Stimulated activated CD4-positive, alpha-beta T cell treated with anti-CD3 and anti-CD28 coated beads, Interleukin-1b, Interleukin-23, amount 100 ng/mL, for 4 hours (primary cell): ENCODE measurements at places on chromosomes 11 and 22.

DNA sequence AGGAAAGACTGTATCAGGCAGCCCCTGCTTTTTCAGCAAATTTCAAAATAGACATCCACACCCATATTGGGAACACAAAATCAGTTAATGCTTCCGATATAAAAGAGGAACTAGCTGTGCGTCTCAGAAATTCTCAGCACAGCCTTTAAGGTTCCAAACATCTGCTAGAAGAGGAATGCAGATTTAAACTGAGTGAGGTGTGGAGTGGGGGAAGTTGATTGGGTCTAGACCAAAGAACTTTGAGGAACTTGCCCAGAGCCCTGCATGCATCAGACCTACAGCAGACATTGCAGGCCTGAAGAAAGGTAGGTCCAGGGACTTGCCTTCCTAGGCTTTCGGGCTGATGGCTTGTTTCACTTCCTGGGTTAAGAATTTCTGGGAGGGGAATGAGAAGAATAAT is at the start of gene MS4A4A:
MS4A4A (plus strand) TSS at position 255 of the 400 bp plus-strand sequence; CDS start at position 265, 10 bp downstream.
- no peak for DNase-seq

DNA sequence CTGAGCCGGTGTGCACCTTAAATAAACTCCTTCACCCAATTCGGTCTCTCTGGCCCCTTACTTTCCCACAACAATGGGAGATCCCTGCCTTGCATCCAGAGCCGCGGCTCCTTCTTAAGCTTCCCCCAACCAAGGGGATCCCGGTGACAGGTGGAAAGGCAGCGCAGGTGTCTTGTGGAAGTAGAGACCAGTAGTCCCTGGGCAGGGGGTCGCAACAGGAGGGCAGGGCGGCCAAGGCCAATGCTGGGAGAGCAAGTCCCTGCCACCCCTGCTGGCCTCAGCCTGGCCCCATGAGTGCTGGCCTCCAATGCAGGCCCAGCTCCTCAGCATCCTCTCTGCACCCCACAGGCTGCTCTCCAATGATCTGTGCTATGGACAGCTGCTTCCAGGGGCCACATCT is 7.9 kb upstream of the SYT12 start:
- no peak for DNase-seq

DNA sequence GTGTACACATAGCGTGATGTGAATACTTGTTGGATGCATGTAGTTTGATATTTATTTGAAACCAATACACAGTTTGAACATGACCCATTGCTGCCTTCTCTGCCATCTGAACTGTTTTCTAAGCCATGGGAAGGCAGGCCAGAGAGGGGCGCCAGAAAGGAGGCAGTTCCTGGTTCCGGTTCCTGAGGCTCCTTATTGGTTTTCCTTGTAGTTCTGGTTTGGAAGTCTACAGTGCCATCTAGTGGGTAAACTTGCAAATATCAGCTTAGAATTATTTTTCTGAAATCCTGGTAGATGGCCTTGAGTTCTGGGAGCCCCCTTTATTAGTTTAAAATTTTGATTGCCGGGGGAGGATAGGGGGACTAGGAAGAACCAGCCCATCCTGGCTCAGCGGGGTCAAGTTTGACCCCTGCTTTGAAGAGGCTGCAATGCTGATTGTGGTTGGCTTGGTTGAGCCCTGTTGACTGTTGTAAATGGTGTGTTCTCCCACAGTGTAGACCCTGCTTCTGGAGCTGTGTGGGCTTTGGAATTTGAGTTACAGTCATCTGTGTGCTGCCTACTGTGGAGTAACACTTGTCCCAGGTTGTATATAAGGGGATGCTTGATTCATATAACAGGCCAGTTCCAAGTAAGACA is 48.4 kb downstream of the GRAMD1B start:
- no peak for DNase-seq

- DNase-seq: no peak
These were observed at the start of gene DDX25 for GRCh38 chr11:125903711-125904659. Gene DDX25, plus strand, starts transcription at chr11:125904508. Its CDS starts 10 bp downstream, at chr11:125904518.

- DNase-seq: no peak
These were observed 1.1 kb downstream of the FCHSD2 start for GRCh38 chr11:73141031-73141308.

- no peak for DNase-seq
These were observed 258.3 kb downstream of the LRRC4C start for GRCh38 chr11:41201156-41201555.

DNA sequence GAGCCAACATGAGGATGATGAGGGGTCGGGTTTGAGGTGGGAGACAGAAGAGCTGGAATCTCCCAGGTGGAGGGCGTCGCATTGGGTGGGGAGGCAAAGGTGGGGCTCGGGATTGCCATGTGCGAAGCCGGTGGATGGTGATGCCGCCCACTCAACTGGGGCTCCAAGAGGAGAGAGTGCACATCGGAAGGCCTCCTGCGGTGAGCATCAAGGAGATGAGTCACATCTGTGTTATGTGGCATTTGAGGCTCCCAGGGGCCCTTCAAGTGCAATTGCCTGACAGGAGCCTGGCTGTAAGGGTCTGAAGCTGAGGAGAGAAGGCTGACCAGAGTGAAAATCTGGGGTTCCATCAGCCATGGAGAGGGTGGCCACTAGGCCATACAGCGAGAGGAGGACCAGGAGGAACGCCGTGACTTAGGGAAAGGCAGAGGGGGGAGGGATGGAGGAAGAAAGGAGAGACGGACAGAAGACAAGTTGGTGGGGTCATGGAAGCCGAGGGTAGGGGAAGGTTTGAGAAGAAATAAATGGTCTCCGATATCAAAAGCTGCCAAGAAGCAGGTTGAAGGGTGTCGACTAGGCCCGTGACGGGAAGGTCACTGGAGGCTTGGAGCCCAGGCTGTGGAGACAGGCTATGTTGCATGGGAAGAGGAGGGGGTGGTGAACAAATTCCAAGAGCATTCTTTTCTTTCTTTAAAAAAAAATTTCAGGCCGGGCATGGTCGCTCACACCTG is 21.3 kb downstream of the RASD2 start:
- no peak for DNase-seq

- DNase-seq: no peak
These were observed 110.4 kb upstream of the CSNK2A3 start for GRCh38 chr11:11463405-11463804.

DNA sequence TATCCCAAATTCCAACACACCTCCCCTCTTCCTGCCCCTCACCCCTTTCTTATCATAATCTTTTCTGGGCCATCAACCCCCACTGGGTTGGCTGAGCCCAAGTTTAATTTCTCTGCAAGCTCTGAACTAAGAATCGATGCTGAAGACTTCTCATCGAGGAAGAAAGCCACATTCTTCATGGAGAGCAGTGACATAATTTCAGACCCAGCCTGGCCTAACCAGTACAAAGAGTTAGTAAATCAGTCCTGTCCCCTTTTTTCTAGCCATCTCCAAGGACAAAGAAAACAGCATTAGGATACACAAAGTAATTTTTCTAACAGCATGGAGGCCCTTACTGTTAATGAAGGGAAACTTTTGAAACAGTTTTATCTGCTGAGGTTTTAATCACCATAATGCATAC is 45.0 kb downstream of the KCNJ1 start:
- no peak for DNase-seq

GRCh38 chr11:130582981-130583380 is 134.5 kb downstream of the ADAMTS15 start:
- no peak for DNase-seq

- no peak for DNase-seq
These were observed 26.7 kb downstream of the SVIP start for GRCh38 chr11:22802861-22803260.

DNA sequence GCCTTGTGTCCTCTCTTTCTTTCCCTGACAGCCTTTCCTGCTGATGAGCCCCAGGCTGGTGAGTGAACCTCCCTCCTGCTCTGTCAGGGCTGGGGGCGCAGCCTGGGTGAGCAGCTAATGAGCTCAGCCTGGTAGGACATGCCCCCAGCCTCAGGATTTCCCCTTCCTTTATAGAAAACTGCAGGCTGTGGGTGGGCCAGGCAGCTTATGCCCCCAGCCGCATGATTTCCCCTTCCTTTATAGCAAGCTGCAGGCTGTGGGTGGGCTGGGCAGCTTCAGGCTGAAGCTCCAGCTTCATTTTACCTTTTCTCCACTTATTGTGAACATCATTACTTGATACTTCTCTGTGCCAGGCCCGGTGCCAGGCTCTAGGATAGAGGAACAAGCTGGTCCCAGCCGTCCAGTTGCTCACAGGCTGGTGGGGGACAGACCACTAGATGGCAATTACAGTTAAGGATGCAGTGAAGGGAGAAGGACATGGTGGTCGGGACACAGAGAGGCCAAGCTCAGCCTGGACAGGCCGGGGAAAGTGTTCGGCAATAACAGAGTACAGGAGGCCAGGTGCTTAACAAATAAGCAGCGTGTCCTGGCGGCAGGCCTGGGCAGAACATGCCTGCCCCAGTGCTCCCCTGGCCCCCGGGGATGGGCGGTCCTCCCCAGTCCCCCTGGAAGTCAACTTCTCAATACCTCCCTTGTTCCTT is 5.3 kb downstream of the LGALS12 start:
- no peak for DNase-seq

DNA sequence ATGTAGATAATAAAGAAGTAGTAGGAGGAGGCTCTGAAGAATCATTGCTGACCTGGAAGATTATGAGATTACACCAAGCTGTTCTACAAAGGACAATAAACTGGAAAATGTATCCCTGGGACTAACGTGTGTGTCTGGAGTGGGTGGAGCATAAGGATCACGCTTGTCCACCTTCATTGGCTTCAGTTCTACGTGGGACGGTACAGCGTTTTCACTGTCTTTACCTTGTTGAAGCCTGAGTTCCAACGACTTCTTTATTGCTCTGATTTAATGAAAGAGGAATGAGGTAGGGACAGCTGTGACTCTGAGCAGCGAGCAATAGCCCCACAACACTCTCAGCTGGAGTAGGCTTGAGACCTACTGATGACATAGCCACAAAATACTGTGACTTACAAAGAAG is 87.0 kb downstream of the ARHGAP42 start:
- no peak for DNase-seq

GRCh38 chr22:41557401-41558240 is 3.2 kb upstream of the CSDC2 start:
- no peak for DNase-seq

DNA sequence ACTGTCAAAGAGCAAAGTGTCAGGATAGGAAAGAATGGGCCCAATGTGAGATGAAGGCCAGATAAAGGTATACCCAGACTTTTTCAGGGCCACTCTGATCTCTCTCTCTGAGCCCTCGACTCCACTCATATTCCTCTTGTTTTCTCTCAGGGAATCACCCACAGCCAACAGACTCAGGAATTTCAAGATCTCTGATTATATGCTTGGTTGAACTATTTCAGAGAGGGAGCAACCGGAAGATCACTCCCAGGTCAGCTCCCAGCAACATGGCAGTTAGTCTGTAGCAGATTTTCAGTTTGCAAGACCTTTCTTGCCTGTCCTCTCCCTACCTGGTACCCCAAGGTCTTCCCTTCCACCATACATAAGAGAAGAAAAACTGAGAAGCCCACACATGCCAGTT is 102.5 kb downstream of the C11orf58 start:
- DNase-seq: no peak

- no peak for DNase-seq
These were observed 765 bp downstream of the RCOR2 start for GRCh38 chr11:63915961-63916836.

GRCh38 chr11:130514851-130515250 is 66.4 kb downstream of the ADAMTS15 start:
- DNase-seq: no peak

DNA sequence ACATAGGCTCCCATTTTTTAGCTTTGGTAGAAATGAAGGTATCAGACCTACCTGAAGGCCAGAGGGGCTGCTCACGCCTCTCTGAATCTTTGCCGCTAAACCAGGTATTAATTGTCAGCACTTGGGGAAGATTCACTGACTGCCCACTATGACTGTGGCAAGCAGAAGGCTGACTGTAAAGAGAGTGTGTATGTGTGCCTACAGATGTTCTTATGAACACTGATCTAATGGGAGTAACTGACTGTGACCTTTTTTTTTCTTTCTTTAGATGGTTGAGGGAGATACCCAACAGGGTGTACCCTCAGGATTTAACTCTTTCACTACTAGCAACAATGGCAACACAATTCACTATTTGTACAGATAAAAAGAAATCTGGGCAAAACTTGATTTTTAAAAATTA is at the start of gene RAG2:
RAG2 (minus strand) TSS at position 186 of the 400 bp plus-strand sequence. CDS start 4,068 bp downstream, outside the sequence.
- no peak for DNase-seq

DNA sequence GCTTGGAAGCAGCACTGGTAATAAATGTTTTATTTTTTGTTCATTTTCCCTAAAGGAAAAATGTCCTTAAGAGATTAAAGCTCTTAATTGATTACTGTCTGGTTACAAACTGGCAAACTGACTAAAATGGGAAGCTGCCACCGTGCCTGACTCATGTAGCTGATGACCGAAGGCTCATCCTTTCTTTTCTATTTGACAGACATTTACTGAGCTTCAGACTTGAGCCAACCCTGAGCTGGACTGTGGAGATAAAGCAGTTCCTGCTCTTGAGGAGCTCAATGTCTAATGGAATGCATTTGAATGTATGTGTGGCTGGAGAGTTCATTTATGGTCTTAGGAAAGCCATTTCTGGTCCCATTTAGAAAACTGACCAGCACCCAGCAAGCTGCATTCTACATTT is 91.3 kb downstream of the RNF169 start:
- DNase-seq: no peak

DNA sequence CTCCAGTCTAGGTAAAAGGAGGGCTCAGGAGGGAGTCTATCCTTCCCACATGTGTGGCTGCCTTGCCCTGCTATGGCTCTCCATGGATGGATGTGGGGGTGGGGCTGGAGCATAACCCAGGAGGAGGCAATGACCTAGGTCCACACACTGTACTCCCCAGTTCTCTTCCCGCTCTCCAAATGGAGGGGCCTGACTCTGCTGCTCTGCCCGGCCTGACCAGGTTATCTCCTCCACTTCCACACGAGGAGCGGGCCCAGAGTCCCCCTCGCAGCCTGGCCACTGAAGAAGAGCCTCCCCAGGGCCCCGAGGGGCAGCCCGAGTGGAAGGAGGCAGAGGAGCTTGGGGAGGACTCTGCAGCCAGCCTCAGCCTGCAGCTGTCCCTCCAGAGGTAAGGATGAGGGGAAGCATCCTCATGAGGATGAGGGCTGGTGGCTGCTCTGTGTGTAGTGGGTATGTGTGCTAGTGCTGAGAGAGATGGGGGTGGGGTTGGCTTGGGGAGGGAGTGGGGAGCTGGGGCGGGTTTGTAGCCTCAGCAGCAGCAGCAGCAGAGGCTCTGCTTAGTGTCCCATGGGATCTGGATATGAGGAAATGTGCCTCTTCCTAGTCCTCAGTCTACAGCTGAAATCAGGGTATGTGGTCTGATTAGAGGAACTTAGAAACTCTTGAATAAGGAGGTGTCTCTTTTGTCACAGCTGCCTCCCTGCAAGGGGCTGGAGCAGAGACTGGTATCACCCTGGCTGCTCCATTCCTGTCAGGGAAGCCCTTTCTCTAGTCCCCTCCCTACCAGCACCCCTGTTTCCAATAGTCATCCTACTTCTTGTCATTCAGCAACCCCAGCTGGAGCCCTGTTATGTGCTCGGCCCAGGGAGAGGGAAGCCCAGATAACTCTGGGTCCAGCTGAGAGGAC is 54.1 kb downstream of the CEP164 start:
- DNase-seq: no peak
